ENCODE measurements at places on chromosomes 1 and 21.

DNA sequence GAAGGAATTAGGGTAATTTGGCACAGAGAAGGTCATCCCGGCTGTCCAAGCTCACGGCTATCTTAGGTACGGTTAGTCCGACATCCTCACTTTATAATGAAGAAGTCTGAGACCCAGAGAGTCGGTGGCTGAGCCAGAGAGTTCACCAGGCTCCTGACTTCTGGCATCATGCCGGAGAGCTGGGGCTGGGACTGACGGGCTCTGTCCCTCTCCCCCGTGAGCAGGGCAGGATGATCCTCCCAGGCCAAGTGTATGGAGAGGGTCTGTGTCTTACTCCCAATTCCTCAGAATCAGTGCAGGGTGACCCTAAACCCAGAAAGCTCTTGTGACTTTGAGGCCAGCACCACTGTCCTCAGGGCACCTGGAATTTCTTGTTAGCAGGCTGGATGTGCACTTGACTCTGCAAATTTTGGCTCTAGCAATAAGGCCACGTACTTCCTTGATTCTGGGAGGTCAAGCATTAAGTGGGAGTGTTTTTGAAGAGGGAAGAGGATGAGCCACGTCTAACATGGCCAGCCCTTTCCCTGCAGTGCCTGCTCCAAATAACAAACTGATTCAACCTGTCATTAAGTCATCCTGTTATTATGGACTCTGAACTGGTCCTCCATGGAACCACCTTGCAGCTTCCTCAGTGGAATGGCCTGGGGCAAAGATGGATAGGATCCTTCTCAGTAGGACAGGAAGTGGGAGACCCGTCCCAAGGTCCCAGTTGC lies 20.8 kb upstream of the BTG2 start:
- no peak for DNase-seq

DNA sequence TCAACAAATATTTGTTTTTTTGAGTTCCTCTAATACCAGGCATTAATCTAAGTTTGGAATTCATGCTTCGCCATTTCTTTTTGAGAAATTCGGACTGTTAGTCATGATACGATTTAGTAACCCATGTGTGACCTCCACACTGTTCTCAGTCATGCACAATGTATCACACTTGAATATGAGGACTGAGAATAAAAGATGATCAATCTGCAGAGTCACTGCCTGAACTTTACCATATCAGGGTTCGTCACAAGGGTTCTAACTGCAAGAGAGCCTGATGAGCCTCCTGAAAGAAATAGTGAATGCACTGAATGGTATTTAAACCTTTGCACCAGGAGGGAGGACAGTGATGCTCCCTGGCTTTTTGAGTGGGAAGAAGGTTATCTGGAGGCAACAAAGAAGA lies 10.9 kb upstream of the FASLG start:
- no peak for DNase-seq

GRCh38 chr1:231584117-231584516 lies 42.5 kb upstream of the DISC1 start:
- no peak for DNase-seq

DNA sequence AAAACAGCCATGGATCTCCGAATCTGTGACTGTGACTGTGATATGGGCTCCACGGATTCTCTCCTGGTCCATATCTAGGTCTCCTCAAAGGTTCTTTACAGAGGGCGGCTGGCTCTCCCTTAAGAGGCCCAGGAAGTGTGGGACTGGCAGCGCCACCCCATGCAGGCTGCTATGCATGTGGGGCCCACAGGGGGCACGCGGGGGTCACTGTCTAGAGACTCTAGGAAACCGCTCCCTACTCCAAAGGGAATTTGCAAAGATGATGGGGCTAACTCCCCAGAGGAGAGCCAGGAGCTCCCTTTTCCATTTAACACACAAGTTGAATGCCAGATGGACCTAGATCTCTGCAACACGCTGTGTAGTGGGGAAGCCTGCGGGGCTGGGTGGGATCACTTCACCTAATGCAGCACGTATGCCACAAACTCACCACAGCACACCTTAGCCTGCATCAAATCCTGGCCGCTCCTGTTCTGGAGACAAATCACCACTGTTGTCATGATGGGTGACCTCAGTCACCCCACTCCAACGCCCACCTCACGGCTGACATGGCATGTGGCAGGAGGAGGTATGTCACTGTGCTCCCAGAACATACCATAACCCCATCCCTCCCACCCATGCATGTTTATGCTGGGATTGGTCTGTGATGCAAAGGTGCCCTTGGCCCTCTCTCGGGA lies 61.7 kb downstream of the SLC45A1 start:
- DNase-seq: no peak

- DNase-seq: no peak
Measured at GRCh38 chr21:25491267-25491666, 116.0 kb downstream of the MRPL39 start.

DNA sequence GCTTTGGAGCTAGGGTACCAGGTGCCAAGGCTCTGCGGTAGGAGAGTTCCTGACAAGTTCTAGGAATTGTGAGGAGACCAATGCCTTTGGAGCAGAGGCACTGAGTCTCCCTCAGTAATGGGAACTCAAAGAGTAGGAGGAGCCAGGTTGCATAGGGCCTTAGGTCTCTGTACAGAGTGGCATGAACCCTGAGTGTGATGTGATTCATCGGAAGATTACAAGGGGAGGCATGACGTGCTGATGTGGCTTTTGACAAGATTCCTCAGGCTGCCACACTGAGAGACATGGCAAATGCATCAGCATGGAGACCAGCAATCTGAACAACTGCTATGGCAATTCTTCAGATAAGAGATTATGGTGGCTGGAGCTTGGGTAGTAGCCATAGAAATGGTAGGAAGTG lies 94.6 kb upstream of the SLC44A3 start:
- DNase-seq: no peak

GRCh38 chr1:180435566-180435965 lies 66.8 kb downstream of the ACBD6 start:
- DNase-seq: no peak

- DNase-seq: no peak
Measured at GRCh38 chr1:211613108-211613947, 34.4 kb upstream of the SLC30A1 start.

- no peak for DNase-seq
Measured at GRCh38 chr1:31019401-31019800, 46.1 kb downstream of the PUM1 start.

- DNase-seq: no peak
Measured at GRCh38 chr1:106555571-106555970, 500.9 kb upstream of the PRMT6 start.

GRCh38 chr1:236365999-236366570 lies 28.0 kb upstream of the EDARADD start:
- DNase-seq: no peak

DNA sequence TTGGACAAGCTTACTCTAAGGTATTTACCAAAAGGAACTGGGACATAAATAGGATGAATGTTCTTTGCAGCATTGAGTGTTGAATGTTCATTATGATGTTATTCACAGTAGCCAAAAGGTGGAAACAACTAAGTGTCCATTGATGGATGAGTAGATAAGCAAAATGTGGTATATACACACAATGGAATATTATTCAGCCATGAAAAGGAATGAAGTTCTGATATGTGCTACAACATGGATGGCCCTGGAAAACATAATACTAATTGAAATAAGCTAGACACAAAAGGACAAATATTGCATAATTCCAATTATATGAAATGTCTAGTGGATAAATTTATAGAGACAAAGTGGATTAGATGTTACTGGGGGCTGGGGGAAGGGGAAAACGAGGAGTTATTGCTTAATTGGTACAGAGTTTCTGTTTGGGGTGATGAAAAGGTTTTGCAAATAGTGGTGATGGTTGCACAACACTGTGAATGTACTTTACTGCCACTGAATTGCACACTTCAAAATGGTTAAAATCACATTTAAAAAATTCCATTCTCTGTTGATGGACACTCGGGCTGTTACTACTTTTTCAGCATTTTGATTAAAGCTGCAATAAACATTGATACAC lies 2.9 kb downstream of the MTARC1 start:
- DNase-seq: no peak

- no peak for DNase-seq
Measured at GRCh38 chr1:42963378-42964043, 4.8 kb upstream of the SLC2A1 start.
